ENCODE measurements at places on chromosomes 11 and 22. TPM values are rescaled to one million over a fixed set of nuclear protein-coding genes. Genes with fewer than 3 reads are reported as not detected.

CABP4 gene
- total RNA-seq = not detected

OR51G2 gene
- total RNA-seq = not detected

PATE2 gene
- 0.15 TPM for total RNA-seq

JAML gene
- not detected for total RNA-seq

TRPM5 gene
- not detected for total RNA-seq

TMEM121B gene
- 0.08 TPM for total RNA-seq

MS4A4A gene
- not detected for total RNA-seq

C22orf42 gene
- total RNA-seq = not detected

FAM111B gene
- total RNA-seq = 0.12 TPM

ATG13 gene
- 82.1 TPM for total RNA-seq

NLRP14 gene
- total RNA-seq = not detected

FIBIN gene
- 61.7 TPM for total RNA-seq

NPTXR gene
- 0.60 TPM for total RNA-seq

UBQLN3 gene
- total RNA-seq = not detected

RAG2 gene
- total RNA-seq = not detected

OR51B5 gene
- total RNA-seq = not detected

BSX gene
- total RNA-seq = not detected

OR52E8 gene
- not detected for total RNA-seq

APOBEC3C gene
- total RNA-seq = 5.4 TPM

FXYD6 gene
- total RNA-seq = not detected

IGSF22 gene
- total RNA-seq = 0.23 TPM

TREH gene
- total RNA-seq = 0.08 TPM

PTPMT1 gene
- 92.1 TPM for total RNA-seq

ZNF70 gene
- 3.5 TPM for total RNA-seq

RIMBP3B gene
- not detected for total RNA-seq

JHY gene
- 0.98 TPM for total RNA-seq

OR8G1 gene
- not detected for total RNA-seq

TSSK2 gene
- under 0.01 TPM for total RNA-seq

LRRC55 gene
- not detected for total RNA-seq

INS gene
- total RNA-seq = not detected

ASPHD2 gene
- total RNA-seq = 3.7 TPM

GAL3ST3 gene
- 0.38 TPM for total RNA-seq

C11orf86 gene
- not detected for total RNA-seq

POLA2 gene
- total RNA-seq = 3.9 TPM

TMEM45B gene
- not detected for total RNA-seq

TESMIN gene
- total RNA-seq = 0.08 TPM

PATE4 gene
- not detected for total RNA-seq

F2 gene
- total RNA-seq = not detected

KIF18A gene
- total RNA-seq = 7.1 TPM

SCGB1C1 gene
- not detected for total RNA-seq

INPP5J gene
- total RNA-seq = under 0.01 TPM

GRIA4 gene
- total RNA-seq = not detected

MORC2 gene
- 10.7 TPM for total RNA-seq

TRPC6 gene
- total RNA-seq = under 0.01 TPM

OR10D3 gene
- total RNA-seq = not detected

RASD2 gene
- total RNA-seq = not detected

BEST1 gene
- total RNA-seq = 0.60 TPM

SLN gene
- total RNA-seq = not detected

CCDC87 gene
- total RNA-seq = 0.15 TPM

CCDC89 gene
- total RNA-seq = 2.6 TPM

OR8D1 gene
- total RNA-seq = not detected
